Activated CD8-positive, alpha-beta memory T cell treated with anti-CD3 and anti-CD28 coated beads, Interleukin-2, amount 10 ng/mL, durations not matched to agents 7 days and 5 days (primary cell): ENCODE measurements at places on chromosomes 12 and 14.

GRCh38 chr14:30655124-30655523 lies 33.0 kb downstream of the SCFD1 start:
- DNase-seq, result no peak
- no peaks in the 10 kb centered on the region for H3K27me3 ChIP-seq
- no peak overlapping the region for H3K27ac ChIP-seq
- no peaks in the 10 kb centered on the region for H3K4me1 ChIP-seq
- no peak overlapping the region for H3K4me3 ChIP-seq

DNA sequence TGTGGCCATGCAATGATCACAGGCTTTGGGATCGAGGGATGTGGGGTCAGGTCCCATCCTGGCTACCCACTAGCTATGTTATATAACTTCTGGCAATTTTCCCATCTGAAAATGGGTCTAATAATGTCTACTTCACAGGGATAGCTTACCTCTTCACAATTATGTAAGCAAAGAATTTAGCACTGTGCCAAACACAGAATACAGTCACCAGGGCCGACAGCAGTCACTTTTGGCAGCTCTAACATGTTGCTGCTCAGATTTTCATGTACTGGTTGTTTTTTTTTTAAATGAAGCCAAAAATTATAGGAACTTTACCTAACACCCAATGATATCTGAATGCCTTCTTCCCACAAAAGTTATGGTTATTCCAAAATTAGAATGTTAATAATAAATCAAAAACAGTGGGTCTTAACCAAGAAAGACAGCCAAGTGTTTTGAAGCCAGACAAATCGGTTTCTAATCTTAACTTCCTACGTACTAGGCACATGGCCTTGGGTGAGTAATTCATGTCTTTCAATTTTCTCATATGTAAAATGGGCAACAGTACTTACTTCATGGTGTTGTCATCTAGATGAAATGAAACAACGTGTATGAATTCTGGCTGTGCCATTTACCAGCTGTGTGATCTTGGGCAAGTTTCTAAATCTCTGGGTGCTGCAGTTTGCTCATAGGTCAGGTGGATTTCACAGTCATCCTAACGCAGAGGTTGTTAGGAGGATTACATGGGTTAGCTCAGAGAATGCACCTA lies 13.0 kb upstream of the PCED1B start:
- peaks cover 14% of the 10 kb centered on the region for H3K4me1 ChIP-seq
- H3K27ac ChIP-seq, result peak overlapping the region; percentile 28
- no peak for DNase-seq
- no peak overlapping the region for H3K4me3 ChIP-seq
- no peaks in the 10 kb centered on the region for H3K27me3 ChIP-seq

DNA sequence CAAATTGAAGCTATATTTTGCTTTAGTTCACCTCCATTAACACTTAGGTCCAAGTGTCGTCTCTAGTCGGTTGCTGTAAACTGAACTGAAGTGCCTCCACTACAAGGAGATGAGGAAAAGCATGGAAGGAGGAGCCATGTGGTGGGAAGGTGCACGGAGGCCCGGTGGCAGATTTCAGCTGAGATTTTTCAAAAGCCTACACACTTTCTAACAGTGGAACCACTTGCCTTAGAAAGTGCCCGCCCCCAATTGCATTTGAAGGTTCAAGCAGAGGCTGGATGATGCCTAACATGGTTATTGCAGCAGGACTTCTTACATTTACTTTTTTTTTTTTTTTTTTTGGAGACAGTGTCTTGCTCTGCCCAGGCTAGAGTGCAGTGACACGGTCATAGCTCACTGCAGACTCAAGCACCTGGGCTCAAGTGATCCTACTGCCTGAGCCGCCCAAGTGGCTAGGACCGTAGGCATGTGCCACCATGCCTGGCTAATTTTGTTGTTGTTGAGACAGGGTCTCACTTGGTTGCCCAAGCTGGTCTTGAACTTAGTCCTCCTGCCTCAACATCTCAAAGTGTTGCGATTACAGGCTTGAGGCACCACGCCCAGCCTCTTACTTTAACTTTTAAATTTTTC lies 27.6 kb downstream of the EML1 start:
- peaks cover 49% of the 10 kb centered on the region for H3K27me3 ChIP-seq
- no peak overlapping the region for H3K27ac ChIP-seq
- no peak overlapping the region for H3K4me3 ChIP-seq
- H3K36me3 ChIP-seq, result no peaks in the 10 kb centered on the region
- peaks cover 17% of the 10 kb centered on the region for H3K4me1 ChIP-seq

- no peak for DNase-seq
- H3K36me3 ChIP-seq, result no peaks in the 10 kb centered on the region
- no peak overlapping the region for H3K27ac ChIP-seq
Measured at GRCh38 chr14:105411017-105411941, 8.3 kb upstream of the MTA1 start.

DNA sequence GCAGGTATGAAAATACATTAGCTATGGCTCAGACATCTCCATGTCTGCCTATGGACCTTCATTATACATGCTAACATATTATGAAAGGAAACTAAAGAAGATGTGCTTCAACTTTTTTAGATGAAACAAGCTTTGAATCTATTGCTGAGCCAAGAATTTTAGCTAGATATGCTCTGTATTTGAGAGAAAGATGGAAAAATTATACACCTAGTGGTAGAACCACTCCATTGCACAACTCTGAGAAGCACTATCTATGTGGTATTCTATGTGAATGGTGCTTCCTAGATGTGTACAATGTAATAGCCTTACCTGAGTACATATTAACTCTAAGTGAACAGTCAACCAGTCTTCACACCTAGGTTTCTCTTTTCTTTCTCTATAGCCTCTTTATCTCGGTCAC lies 17.3 kb downstream of the EPYC start:
- H3K4me1 ChIP-seq, result no peaks in the 10 kb centered on the region
- no peaks in the 10 kb centered on the region for H3K27me3 ChIP-seq
- H3K36me3 ChIP-seq, result no peaks in the 10 kb centered on the region

DNA sequence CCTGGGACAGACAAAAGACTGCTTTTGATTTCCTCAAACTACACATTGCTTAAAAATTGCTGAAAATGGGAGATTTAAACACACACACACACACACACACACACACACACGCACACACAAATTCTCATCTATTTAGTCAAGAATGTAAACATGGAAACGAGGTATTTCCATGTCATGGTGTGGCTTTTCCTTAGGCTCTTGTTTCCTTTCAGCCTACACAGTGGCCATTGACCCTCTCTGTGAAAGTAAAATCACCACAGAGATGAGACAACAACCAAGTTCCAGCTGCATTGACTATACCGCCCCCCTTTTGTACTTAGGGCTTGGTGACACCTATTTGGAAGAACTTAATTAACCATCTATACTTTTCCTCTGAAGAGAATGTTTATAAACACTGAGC lies 41.9 kb downstream of the TTC8 start:
- H3K4me1 ChIP-seq, result no peaks in the 10 kb centered on the region
- H3K27me3 ChIP-seq, result no peaks in the 10 kb centered on the region
- no peak overlapping the region for H3K4me3 ChIP-seq
- DNase-seq, result no peak
- no peaks in the 10 kb centered on the region for H3K36me3 ChIP-seq

DNA sequence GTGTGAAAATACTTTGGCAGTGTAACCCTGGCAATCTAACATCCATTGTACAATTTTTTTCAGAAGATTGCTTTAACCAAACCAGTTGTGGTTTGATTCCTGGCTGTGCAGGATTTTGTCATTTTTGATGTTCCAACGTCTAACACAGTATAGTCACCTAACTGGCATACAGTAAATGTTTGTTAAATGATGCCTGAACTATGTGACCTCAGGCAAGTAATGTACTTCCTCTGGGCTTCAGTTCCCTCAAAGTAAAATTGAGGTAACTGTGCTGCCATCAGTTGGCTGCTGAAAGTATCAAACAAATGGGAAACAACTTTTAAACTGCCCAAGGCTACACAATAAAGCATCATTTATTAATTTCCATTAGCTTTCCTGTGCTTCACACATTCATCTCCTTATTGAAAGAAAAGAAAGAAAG lies 4.3 kb downstream of the TM7SF3 start:
- peaks cover 50% of the 10 kb centered on the region for H3K4me1 ChIP-seq
- peaks cover 22% of the 10 kb centered on the region for H3K36me3 ChIP-seq
- no peak overlapping the region for H3K4me3 ChIP-seq
- no peaks in the 10 kb centered on the region for H3K27me3 ChIP-seq

GRCh38 chr14:21192875-21193535 lies 37.1 kb upstream of the OR5AU1 start:
- H3K27me3 ChIP-seq, result peaks cover 19% of the 10 kb centered on the region
- no peak overlapping the region for H3K27ac ChIP-seq
- peaks cover 11% of the 10 kb centered on the region for H3K4me1 ChIP-seq
- no peak for DNase-seq
- no peak overlapping the region for H3K4me3 ChIP-seq

- no peak overlapping the region for H3K27ac ChIP-seq
- peak; percentile 46 for DNase-seq
- no peaks in the 10 kb centered on the region for H3K36me3 ChIP-seq
- H3K27me3 ChIP-seq, result peaks cover 8% of the 10 kb centered on the region
- no peak overlapping the region for H3K4me3 ChIP-seq
Measured at GRCh38 chr14:99930420-99931274, 134.6 kb upstream of the EVL start.

DNA sequence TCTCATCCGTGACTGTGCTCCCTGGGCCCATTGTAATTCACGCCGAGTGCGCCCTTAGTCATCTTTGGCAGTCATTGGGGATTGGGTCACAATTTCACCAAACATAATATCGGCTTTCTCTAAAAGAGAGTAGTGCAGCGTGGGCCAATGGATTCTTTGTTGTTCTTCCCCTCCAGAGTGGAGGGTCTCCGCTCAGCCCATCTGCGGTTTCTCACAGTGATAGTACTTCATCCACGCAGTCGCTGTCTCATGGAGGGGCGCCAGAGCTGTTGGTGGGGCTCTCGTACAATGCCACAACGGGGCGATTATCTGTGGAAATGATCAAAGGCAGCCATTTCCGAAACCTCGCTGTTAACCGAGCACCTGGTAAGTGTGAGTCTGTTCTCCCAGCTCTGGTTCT lies 321.8 kb downstream of the SNAPC1 start:
- peaks cover 5% of the 10 kb centered on the region for H3K27me3 ChIP-seq
- no peak for DNase-seq
- no peak overlapping the region for H3K27ac ChIP-seq
- no peaks in the 10 kb centered on the region for H3K4me1 ChIP-seq

DNA sequence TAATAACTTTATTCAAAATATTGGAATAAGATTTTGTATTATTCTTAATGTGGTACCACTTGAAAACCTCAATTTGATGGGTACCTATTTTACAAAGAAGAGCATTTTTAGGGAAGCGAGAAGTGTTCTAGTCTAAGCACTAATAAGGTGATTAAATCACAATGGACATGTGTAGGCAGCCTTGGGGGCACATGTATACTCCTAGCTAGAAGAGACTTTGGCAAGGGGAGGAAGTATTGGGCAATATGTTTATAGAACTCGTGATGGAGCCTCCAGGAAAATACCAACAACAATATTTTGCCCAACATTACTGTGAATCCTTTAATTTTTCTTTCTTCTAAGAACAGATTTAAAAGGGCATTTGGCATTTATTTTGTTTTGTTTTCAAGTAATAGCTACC lies 280.3 kb downstream of the ADAMTS20 start:
- H3K27me3 ChIP-seq, result no peaks in the 10 kb centered on the region
- no peaks in the 10 kb centered on the region for H3K4me1 ChIP-seq
- H3K36me3 ChIP-seq, result no peaks in the 10 kb centered on the region
- no peak overlapping the region for H3K27ac ChIP-seq

GRCh38 chr14:88208858-88209257 lies 114.2 kb downstream of the KCNK10 start:
- H3K27ac ChIP-seq, result no peak overlapping the region
- no peaks in the 10 kb centered on the region for H3K4me1 ChIP-seq
- H3K27me3 ChIP-seq, result peaks cover 23% of the 10 kb centered on the region
- DNase-seq, result no peak
- H3K36me3 ChIP-seq, result no peaks in the 10 kb centered on the region

GRCh38 chr14:59600211-59600945 lies 23.8 kb upstream of the CCDC175 start:
- DNase-seq, result no peak
- no peak overlapping the region for H3K4me3 ChIP-seq
- H3K27me3 ChIP-seq, result peaks cover 7% of the 10 kb centered on the region
- no peaks in the 10 kb centered on the region for H3K4me1 ChIP-seq

GRCh38 chr12:24229031-24229700 lies 279.7 kb upstream of the SOX5 start:
- no peak for DNase-seq
- H3K27me3 ChIP-seq, result no peaks in the 10 kb centered on the region
- no peaks in the 10 kb centered on the region for H3K36me3 ChIP-seq
- no peak overlapping the region for H3K27ac ChIP-seq

DNA sequence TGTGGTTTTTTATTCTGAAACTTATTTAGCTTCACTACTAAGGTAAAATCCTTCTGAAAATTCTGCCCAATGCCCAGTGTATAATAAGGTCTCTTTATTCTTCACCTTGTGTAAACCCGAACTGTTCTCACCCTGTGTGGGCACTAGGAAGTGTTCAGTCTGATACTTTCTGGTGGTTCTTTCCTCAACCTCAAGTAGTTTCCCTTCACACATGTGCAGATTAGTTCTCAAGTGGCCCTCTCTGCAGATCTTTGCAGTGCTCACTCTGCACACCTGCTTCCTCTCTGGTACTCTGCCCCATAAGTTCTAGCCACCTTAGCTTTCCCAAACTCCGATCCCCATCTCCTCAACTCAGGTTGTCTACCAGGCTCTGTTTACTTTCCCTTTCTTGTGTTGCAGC lies 61.6 kb downstream of the RAD51B start:
- peak; percentile 48 for DNase-seq
- no peak overlapping the region for H3K27ac ChIP-seq
- no peaks in the 10 kb centered on the region for H3K27me3 ChIP-seq
- no peaks in the 10 kb centered on the region for H3K36me3 ChIP-seq
- H3K4me1 ChIP-seq, result peaks cover 31% of the 10 kb centered on the region
- H3K4me3 ChIP-seq, result no peak overlapping the region

GRCh38 chr12:112906712-112907414 lies at the start of gene OAS1:
Gene OAS1 (plus strand): TSS chr12:112906962. CDS start chr12:112907040, 78 bp downstream.
- DNase-seq, result peak; percentile 79
- peaks cover 54% of the 10 kb centered on the region for H3K36me3 ChIP-seq
- peaks cover 72% of the 10 kb centered on the region for H3K4me1 ChIP-seq

DNA sequence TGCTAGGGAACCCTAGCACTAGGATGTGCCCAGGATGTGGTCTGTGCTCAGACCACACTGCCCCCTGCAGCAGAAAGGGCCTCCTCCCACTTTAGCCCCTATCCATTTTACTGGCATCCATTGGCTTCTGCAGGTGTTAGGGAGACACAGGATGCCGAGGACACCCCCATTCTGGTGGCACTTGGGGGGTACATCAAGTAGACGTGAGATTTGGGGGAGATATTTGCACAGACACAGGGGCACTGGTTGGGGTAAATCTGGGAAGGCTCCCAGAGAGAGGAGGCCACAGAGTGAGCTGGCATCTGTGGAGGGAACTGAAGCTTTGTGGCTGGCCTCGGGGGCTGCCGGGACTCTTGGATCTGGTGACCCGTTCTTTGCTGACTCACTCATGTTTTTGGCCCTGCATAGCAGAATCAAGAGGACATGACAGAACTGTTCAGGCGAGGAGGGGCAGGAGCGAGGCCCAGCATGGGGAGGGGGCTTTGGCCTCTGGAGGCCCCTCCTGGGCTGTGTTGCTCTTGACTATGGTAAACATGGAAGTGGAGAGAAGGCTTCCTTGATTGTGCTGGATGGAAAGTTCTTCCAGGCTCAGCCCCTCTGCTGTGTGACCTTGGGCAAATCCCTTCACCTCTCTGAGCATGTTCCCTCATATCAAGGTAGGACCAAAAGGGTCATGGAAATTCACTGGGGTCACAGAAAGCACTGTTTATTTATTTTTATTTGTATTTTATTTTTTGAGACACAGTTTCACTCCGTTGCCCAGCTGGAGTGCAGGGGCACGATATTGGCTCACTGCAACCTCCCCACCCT lies 1.8 kb downstream of the PLBD2 start:
- no peaks in the 10 kb centered on the region for H3K27me3 ChIP-seq
- peaks cover 13% of the 10 kb centered on the region for H3K4me1 ChIP-seq
- no peak overlapping the region for H3K4me3 ChIP-seq
- DNase-seq, result no peak
